ENCODE measurements at places on chromosomes 2 and 18.

- no peak for DNase-seq
Measured at GRCh38 chr2:236271851-236272250, 7.6 kb upstream of the ASB18 start.

- no peak for DNase-seq
Measured at GRCh38 chr2:109494351-109494750, 119.4 kb downstream of the SEPTIN10 start.

DNA sequence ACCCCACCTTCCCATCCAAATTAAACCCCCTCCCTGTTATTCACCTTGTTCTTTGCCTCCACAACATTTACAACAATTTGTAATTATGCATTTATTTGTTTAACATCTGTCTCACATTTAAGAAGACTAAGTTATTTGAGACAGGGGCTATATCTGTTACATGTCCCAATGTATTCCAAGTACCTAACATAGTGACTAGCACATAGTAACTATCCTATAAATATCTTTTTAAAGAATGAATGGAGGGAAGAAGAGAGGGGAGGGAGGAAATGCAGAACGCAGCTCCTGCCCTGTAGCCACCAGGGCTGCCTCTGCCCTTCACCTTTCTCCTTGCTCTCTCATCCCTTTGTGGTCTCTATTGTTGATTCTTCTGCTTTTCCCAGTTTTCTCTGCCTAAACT is 40.6 kb downstream of the HDHD2 start:
- DNase-seq, result no peak

- DNase-seq, result no peak
Measured at GRCh38 chr18:58362027-58362575, 266.8 kb downstream of the ALPK2 start.

GRCh38 chr2:195898505-195899191 is 170.0 kb downstream of the DNAH7 start:
- DNase-seq, result no peak

DNA sequence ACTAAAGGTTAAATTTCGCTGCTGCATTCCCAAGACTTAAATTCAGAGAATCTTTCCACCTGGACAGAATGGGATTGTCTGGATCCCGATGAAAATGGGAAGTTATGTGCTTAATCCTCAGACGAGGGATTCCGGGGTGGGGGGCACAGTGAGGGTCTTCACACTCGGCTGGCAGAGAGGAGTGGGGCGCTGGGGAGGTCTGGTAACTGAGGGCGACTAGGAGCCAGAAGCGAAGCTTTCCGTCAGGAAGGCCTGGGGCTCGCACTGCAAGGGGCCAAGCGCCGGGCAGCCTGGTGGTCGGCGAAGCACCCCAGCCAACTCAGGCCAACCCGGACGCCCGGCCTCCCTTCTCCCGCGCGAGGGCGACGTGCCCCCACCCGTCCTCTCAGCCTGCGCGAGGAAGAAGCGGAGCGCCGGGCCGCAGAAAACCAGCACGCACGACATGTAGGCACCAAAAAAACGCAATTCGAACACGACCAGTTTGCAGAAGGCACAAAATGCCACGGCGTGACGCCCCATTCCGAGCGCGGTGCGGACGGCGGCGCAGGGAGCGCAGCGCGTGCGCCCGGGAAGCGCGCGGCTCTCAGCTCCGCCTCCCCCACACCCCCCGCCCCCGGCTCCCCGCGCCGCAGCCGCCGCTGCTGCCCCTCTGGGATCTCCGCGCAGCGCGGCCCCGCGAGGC is 188.1 kb downstream of the ZEB2 start:
- DNase-seq, result no peak

DNA sequence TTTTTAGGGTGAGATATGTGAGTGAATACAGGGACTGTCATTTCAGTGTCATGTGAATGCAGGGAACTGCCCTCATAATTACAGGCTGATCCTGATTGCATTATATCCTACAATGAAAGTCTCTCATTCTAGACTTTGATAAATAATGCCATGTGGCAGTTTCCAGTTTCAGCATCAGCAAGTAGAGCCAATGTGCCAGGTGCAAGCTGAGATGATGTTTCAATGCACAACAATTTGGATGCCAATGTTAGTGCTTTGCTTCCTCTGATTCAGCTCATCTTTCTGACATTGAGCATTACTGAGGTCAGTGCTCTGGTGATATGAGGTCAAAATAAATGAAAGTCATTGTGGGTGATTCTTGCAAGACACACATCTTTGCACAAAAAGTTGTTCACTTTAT is 63.7 kb upstream of the TFPI start:
- no peak for DNase-seq

- no peak for DNase-seq
Measured at GRCh38 chr2:145919477-145919876, 1399.6 kb upstream of the ZEB2 start.

- DNase-seq, result no peak
Measured at GRCh38 chr2:30135541-30135940, 11.3 kb upstream of the YPEL5 start.

DNA sequence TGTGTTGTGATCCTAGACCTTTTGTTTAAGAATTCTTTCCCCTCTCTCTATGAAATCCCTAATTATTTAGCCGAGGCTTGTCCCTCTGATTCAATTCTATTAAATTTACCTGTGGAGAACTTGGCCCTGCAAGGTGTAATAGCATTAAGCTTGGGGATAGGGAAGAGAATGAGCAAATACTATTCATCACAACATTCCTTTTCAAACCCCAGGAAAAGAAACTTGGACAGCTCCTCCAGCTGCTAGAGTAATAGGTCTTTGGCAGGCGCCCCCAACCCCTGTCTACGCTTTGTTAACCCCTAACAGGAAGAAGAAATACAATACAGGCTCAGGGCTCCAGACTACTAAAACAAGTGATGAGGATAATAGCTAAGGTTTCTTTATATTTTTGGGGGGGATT is 957.0 kb downstream of the CPS1 start:
- no peak for DNase-seq

DNA sequence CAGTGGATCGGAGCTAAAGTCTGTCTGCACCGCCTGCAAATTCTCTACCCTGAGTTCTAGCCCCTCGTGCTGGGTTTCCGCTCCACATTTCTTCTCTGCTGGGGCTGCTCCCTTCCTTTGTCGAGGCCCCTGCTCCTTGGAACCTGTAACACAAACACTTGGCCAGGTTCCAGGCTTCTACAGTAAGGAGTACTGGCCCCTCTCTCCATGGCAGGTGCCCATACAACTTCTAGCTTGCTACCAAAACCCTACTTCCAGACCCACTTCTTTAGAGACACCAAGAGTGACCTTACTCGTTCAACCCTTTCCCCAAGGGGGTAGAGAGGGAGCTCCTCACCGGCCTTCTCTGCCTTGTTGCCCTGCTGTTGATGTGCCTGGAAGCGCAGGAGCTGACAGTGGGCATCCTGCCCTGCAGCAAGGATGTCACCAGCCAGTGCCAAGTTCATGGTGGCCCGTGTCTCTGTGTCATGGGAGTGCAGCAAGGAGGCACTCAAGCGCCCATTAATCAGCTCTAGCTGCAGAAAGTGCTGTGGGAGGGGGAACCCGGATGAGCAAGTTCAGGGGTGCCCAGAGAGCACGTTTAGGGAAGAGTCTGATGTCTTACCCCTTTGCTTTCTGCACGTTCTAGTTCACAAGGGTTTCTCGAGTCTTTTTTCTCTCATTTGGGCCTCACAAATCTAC is 1.1 kb downstream of the PREB start:
- DNase-seq, result no peak

DNA sequence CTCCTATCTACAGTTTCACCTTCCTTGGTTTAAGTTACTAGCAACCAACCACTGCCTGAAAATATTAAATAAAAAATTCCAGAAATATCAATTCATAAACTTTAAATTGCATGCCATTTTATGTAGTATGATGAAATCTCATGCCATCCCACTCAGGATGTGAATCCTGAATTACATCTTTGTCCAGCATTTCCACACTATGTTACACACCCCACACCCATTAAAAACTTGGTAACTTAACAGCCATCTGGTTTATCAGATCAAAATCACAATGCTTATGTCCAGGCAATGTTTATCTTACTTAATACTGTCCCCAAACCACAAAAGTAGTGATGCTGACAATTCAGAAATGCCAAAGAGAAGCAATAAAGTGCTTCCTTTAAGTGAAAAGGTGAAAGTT is 21.6 kb downstream of the CUL3 start:
- DNase-seq, result no peak

DNA sequence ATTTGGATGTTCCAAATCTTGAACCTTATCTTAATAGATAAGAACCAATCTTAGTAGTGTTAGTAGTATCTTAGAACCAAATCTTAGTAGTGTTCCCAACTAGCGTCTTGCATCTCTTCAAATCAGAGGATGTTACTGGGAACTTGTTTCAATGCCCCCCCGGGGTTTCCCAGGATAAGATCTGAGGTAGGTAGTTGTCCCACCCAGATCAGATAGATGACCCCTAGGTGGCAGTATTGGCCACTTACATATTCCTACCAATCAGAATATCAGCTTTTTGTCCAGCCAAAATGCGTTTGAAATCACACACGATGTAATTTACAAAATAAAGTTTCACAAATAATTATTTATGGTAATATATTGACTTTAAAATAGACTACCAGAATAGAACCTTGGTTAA is 314.8 kb downstream of the MBD2 start:
- DNase-seq, result no peak

DNA sequence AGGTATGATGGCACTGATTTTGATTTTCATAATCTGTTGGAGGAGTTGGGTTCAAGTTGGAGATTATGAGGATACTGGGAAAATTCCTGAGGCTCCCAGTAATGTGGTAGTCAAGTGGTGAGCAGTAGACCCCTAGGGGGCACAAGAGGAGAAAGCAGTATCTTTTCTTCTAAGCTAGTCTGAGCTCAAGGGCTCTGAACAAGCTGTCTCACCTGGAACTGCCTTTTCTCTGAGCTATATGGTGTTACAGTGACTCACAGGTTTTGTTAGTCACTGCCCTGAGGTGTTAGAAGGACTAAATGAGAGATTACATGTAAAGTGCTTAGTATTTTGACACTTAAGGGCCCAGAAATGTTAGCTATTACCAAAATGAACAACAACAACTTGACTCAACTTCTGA is 42.2 kb downstream of the CD302 start:
- no peak for DNase-seq

DNA sequence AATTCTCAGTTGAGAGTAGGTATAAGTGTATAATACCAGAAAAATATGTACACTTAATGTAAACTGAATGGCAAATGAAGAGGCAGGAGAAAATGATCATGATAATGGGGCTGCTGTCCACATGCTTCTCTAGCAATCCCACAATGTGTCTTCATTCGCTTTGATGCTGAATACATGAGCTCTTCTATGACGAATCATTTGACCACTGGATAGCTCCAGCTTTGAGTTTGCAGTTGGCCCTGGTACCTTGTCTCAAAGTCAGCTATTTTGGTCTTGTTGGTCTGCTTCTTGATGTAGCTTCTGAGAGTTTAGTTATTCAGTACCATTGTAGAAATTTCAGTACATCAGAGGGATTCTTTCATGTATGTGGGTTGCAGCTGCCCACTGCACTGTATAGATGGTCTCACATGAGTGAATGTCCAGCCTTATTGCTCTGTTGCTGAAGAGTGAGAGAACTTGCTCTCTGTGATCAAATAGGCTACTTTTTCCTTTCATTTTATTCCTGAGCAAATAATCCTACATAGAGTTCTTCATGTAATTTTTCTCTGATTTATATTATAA is 105.1 kb downstream of the TTC27 start:
- DNase-seq, result no peak

- no peak for DNase-seq
Measured at GRCh38 chr2:46537046-46537445, 57.7 kb downstream of the TMEM247 start.

DNA sequence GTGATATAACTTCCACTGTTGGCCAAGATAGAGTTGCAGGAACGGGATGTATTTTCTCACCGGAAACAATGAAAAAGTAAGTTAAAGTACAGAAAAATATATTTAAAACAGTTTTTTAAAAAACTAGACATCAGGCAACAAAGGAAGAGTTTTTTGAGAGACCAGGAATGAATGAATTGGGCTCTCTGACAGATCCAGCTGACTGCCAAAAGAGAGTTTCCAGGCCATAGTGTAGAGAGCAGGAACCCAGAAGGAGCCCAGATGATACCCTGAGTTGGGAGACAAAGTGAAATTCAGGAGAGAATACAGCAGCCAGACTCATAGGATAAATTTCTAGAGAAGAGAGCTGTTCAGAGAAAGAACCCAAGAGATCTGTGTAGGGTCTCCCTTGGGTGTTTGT is 362.6 kb upstream of the SMIM21 start:
- no peak for DNase-seq

GRCh38 chr18:36461551-36461987 is 164.1 kb downstream of the FHOD3 start:
- DNase-seq, result no peak

DNA sequence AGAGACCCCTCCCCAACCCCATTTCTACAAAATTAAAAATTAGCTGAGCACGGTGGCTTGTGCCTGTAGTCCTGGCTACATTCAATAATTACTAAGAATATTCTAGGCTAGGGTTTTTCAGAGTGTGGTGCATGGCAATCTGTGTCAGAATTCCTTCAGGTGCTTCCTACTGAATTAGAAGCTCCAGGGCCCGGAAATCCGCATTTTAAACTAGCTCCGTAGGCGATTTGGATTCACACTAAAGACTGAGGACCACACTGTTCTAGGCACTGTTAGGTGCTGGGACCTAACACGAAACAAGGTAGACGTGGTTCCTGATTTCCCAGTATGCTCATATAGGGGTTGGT is 628 bp upstream of the ZFAND2B start:
- no peak for DNase-seq

GRCh38 chr2:119862127-119862889 is 102.6 kb downstream of the PTPN4 start:
- no peak for DNase-seq

- DNase-seq, result no peak
Measured at GRCh38 chr18:79520478-79521390, 125.0 kb downstream of the NFATC1 start.

DNA sequence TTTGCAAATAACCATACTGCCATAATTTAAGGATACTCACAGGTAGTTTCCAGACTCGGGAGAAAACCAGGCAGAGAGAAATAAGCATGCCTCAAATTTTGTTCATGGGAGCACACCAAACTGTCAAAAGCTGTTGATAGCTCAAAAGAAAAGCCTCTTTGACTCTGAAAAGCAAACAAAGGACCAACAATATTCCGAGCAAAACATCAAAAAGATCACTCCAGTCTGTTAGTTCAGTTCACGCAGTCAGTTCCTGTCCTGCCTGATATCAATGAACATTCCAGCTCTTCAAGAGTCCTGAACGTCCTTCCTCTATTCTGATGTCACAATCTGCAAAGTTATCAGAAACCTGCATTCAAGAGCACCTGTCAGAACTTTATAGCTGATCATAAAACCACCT is 78.7 kb downstream of the RRM2 start:
- DNase-seq, result no peak

GRCh38 chr18:24185805-24186204 is 46.9 kb downstream of the CABYR start:
- DNase-seq, result no peak

DNA sequence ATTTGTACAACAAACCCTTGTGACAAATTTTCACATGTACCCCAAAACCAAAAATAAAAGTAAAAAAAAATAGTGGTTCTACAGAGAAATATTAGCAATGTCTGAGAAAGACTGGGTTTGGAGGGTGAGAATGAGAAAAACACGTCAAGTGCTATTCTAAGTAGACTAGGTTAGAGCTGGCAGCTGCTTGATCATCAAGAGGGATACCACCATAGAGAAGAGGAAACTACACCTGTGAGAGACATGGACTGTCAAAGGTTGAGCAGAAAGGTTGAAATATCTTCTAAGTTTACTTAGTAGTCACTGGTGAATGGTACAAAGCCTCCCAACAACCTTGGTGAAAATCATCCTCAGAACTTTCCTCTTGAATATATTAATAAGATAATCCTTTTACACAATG is 126.9 kb upstream of the ITGA4 start:
- DNase-seq, result no peak

- no peak for DNase-seq
Measured at GRCh38 chr2:189514104-189514503, 66.5 kb downstream of the SLC40A1 start.

All from stimulated activated CD8-positive, alpha-beta memory T cell treated with anti-CD3 and anti-CD28 coated beads, Interleukin-2, amount 100 ng/mL, for 1 hour (primary cell).